ENCODE measurements at places on chromosomes 3 and 15.

DNA sequence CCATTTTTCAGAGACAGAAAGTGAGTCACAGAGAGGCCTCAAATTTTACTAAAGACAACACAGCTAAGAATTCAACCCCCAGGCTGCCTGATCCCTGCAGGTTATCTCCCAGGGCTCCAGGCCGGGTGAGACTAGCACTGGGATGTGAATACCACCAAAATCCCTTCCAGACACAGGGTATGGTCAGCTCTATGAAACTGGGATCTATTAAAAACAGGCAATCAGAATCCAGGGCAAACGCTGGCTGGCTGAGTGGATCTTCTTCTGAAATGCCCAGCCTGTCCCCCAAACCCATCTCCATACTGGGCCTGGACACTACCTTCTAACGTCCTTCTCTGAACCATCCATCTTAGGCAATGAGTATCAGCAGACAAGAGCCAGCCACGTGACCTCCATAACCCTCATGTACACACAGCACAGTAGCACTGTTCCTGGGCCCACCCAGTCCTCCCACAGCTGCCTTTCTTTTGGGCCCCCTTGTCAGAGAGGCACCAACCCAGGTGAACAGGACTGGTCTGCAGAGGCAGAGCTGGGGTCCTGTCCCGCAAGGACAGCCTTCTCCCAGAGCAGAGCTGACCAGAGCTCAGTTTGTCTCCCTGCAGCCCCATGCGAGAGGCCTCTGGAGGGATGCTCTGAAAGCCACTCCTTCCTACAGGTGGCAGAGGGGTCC, 1.9 kb downstream of the RAB6B start:
- DNase-seq, result no peak

GRCh38 chr3:10678796-10679376, 137.1 kb upstream of the SLC6A11 start:
- no peak for DNase-seq

- DNase-seq, result no peak
These were observed 15.3 kb upstream of the ARL14 start for GRCh38 chr3:160661660-160662059.

DNA sequence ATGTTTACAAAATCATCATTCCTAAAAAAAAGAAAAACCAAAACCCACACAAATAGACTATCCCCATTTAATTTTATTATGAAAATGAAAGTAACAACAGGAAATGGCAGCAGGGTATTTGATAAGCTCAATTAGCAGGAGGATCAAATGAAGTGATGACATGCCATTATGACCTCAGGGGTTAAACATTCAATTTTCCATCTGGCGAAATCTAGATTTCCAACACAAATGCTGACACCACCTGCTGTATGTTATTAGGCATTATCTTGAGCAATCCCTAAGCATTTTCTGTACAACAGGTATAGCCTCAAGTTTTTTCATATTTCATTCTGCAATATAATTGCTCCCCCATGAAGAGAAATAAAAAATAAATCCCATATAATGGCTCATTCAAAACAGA, 57.1 kb downstream of the SHQ1 start:
- no peak for DNase-seq

- no peak for DNase-seq
These were observed 5.8 kb downstream of the SQOR start for GRCh38 chr15:45640616-45641015.

DNA sequence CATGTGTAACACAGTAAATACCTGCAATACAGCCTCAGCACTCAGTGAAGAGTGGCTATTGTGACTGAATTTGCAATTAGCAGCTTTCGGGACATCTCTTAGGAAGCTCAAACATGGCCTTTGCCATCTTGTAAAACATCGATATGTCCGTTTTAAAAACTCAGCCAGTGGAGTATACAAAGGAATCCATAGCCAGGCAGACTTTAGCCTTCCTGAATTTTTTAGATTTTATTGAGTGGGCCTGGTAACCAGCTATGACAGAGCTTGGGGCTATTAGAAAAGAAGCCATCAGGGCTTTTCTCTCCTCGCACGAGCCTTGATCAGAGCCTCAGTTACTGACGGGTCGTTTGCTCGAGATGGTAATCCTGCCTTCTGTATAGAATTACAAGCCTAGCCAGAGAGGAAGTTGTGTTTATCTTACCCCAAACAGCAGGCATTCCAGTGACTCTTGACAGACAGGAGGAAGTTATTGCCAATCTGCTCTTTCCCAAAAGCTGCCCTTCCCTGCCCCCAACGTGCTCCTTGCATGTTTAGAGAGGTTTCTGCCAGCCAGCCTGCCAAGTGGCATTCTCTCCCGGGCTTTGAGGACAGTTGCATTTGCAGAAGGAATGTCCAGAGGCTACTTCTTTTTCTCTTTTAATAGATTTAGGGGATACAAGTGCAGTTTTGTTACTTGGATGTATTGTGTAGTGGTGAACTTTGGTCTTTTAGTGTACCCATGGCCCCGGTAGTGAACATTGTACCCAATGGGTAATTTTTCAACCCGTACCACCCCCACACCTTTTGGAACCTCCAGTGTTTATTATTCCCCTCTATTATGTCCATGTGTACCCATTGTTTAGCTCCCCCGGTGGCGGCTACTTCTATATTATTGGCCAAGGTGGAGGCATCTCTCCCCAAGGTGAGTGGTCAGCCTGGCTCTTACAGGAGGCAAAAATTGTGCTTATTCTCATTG, 40.6 kb downstream of the ITPR1 start:
- DNase-seq, result no peak

- DNase-seq, result no peak
These were observed 31.1 kb downstream of the RNF13 start for GRCh38 chr3:149844091-149844490.

GRCh38 chr15:92074646-92075045, 221.1 kb downstream of the SLCO3A1 start:
- no peak for DNase-seq

DNA sequence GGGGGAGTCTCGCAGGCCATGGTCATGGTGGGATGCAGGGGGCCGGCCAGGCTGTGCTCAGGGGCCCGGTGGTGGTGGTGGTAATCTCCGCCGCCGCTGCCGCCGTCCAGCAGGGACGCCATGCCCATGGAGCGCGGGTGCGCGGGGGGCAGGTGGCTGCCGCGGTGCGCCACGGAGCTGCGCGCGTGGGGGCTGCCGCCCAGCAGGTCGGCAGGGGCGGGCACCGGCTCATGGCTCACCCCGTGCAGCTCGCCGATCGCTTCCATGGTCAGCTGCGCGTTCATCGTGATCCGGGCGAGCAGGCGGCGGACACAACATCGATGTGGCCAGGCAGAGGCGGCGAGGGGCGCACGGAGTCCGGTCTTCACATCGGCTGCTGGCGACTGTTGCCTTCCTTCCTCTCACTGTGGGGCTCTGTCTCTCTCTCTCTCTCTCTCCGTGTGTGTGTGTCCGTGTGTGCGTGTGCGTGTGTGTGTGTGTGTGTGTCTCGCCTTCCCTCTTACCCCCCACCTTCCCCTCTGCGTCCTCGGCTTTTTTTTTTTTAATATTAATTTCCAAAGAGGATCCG, 451 bp downstream of the ONECUT1 start:
- no peak for DNase-seq

GRCh38 chr15:29058903-29059539, 173.2 kb downstream of the APBA2 start:
- no peak for DNase-seq

DNA sequence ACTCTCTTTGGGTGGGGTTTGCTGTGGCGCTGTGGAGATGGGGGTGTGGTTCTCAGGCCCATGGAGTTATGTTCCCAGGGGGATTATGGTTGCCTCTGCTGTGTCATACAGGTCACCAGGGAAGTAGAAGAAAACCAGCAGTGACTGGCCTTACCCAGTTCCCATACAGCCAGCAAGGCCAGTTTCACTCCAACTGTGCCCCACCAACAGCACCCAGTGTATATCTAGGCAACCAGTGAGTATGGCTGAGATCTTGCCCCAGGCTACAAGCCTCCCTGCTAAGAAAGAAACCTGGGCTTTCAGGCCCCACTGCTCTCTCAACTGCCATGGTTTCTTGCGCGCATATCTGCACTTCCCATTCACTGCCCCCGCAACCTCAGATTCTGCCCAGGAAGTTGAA, 31.4 kb upstream of the RARB start:
- no peak for DNase-seq

DNA sequence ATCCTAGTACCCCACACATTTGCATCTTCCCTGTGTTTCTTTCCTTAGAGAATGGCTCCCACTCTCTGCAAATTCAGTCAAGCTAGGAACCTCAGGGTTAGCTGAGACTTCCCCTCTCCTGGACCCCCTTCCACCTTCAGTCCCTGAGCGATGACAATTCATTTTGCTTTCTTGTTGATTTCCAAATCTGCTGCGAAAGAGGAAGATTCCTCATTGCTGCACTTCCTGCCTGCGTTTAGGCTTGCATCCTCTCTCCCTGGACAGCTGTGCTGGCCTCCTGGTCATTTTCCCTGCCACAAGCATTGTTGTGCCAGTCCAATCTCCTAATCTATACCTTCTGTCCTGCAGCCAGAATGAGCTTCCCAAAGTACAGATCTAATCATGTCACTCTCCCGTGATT, 12.3 kb upstream of the DGKG start:
- DNase-seq, result no peak

DNA sequence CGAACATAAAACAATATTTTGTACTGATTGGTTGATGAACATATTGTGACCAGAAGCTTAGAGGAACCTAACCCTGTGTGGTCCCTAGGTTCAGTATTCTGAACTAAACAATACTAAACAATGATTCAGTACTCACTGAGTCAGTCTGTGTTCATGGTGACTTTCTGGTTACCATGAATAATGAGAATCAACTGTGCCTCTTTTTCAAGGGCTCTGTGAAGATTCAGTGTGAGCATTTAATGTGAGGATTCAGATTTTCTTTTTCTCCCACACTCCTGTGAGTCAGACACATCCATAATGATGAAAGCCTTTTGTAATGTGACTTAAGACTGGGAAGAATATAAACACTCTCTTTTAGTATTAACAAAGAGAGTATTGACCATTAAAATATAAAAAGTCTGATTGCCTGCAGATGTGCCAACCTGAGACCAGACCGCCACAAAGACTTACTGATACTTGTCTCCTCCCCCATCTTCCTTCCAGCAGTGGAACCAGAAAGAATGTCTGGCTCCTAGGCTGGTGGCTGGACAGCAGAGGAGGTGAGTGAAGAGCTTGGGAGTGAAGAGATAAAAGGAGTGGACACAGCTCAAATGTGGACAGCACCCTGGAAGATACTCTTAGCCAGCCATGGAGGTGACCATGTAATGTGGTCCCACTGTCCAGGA, 17.6 kb upstream of the ACTL6A start:
- DNase-seq, result no peak

- no peak for DNase-seq
These were observed 4.5 kb downstream of the POLG start for GRCh38 chr15:89330119-89330518.

DNA sequence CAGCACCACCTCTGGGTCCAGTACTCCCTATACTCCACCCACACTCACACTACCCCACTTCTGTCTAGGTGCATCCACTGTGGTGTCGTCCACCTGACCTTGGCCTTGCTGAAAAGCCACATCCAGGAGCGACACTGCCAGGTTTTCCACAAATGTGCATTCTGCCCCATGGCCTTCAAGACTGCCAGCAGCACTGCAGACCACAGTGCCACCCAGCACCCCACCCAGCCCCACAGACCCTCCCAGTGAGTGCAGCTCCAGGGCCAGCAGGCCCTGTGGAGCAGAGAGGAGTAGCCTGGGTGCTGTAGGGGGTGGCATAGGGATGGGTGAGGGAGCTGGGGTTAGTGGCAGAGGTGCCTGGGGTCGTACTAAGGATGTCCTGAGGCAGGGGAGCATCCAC, 19.4 kb upstream of the ALPK3 start:
- DNase-seq, result no peak

DNA sequence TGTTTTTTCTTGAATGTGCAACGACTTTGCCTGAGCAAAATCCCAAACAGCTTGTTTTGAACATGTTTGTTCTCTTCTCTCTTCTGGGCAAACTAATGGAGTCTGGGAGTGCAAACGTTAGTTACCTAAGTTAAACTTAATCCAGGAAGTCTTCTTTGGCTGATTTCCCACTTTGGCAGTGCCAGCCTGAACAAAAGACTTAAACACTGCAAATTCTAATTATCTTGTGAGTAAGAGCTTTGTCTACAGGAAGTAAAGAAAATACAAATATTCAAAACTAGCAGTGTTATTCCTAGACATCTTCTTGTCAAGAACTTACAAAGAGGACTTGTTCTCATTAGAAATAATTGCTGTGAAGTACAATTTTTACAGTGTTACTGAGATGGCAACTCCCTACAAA, 16.7 kb upstream of the DENND6A start:
- no peak for DNase-seq

DNA sequence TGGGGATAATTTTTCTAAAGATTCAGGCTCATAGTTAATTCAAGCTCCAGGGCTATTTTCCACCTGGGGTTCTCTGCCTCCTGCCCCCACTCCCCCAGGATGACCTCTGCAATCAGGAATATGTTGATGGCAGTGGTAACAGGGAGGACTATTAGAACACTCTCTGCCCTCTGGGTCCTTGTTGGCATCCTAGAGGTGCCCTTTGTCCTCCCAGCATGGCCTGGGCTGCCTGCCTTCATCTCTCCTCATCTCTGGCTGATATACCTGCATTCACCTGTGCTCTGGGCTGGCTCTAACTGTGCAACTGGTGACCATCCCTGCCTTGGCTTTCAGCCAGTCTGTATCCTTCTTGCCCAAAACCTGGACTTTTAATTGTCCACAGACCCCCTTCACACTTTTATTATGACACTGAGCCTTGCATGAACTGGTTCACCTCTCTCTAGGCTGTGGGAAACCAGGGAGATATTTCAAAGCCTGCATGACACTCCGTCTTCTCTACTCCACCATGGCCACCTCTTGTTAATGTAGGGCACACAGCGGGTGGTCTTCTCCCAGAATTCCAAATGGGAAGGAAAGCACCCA, 199.8 kb downstream of the THSD4 start:
- DNase-seq, result no peak

DNA sequence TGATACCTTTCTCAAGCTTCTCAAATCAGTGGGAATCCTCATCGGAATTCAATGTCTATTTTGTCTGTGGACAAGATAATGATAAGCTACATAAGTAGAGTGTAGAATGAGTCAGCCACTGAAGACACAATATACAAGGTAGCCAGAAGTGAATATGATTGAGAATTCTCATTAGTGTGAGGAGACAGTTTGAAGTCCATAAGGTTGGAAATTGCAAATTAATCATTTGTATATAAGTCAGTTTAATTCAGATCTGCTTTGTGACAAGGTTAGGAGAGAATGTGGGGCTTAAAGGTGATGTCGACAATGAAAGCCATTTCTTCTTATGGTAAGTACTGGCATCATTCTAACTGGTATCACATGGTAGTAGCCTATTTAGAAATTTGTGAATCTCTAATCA, 4.2 kb downstream of the ARPP21 start:
- DNase-seq, result no peak

GRCh38 chr3:124318014-124318413, 326.1 kb upstream of the ROPN1 start:
- DNase-seq, result no peak

GRCh38 chr15:101651554-101652097, 555 bp downstream of the TM2D3 start:
- no peak for DNase-seq
